ENCODE measurements at places on chromosomes 4 and X.

GRCh38 chrX:48794911-48795515 is 6.9 kb upstream of the HDAC6 start:
- peak; percentile 49 for DNase-seq

- no peak for DNase-seq
Observed at GRCh38 chrX:77779695-77780094, 6.3 kb downstream of the ATRX start.

DNA sequence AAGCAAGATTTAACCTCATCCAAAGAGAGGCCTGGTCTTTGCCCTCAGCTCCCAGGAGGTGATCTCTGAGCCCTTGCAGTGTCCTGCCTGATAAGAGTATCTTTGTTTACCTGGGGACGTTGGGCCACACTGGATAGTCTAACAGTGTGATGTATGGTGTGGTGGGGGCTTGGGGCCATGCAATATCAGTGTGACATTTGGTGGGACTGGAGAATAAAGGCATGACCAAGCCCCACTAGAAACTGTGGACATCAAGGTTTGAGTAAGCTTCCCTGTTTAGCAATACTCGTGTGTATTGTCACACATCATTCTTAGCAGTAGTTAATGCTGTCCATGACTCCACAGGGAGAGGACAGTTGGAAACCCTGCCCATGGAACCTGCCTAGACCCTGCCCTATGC is 34.4 kb downstream of the BBS12 start:
- no peak for DNase-seq

- no peak for DNase-seq
Observed at GRCh38 chr4:129246910-129247461, 151.0 kb downstream of the C4orf33 start.

DNA sequence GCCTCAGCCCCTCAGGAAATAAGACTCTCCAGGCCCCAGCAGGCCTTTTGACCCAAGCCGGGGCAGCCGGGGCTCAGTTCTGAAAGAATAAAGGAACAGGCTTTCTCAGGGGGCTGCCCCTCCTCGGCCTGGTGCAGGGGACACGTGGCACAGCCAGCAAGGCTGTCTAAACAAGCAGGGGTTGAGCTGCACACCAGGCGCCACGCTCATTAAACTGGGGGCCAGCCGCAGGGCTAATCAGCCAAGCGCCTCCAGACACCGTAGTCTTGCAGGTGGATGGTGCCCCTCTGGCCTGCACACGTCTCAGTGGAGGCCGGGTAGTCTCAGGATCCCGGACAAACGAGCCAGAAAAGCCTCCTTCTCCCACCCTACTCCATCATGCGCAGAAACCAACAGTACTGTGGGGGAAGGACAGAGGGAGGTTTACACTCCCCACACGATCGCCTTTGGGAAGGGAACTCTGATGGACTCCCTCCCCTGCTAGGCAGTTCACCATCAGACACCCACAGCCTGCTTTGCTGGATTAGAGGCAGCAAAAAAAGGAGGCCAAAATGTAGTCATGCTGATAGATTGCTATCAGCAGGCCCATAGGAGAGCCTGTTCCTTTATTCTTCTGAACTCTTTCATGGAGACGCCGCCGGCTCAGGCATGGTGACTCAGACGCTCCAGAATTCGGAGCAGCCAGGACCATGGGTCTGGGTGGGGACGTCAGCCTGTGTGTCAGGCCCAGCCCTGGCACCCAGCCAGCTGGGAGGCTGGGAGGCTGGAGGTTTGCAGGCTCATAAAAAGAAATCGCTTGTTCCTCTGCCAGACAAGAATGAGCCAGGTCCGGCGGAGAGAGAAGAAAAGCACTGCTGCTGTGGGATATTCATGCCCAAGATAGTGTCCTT is 342.4 kb downstream of the BCOR start:
- DNase-seq: peak; percentile 60

- no peak for DNase-seq
Observed at GRCh38 chr4:1026115-1026514, 14.7 kb downstream of the FGFRL1 start.

GRCh38 chr4:186449954-186450353 is 105.4 kb downstream of the MTNR1A start:
- no peak for DNase-seq

GRCh38 chrX:110003167-110004156 is 548 bp downstream of the TMEM164 start:
- no peak for DNase-seq

- peak; percentile 73 for DNase-seq
Observed at GRCh38 chrX:104351173-104351769, 96.5 kb upstream of the ESX1 start.

- DNase-seq: no peak
Observed at GRCh38 chr4:155434366-155434765, 57.6 kb upstream of the MAP9 start.

DNA sequence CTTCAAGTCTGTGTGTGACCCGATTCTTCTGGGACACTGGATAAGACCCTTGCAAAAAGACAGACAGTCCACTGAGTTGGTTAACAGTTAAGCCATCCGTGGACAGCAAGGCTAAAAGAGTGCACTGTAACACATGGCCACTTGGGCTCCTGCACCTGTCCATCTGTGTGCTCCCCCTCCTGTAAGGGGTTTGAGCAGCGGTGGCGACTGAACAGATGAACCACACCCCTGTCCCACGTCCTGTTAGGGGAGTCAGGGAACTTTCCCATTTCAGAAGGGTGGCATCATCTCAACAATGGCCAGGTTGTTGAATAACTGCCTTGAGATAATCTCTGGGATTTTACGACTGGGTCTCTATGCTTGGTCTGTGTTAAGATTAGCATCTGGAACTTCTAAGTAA is 178.6 kb downstream of the GRXCR1 start:
- no peak for DNase-seq

- no peak for DNase-seq
Observed at GRCh38 chr4:83772685-83773084, 236.8 kb downstream of the GPAT3 start.

- peak; percentile 48 for DNase-seq
Observed at GRCh38 chrX:66638591-66639500, at the start of gene EDA2R. Gene EDA2R, minus strand, starts transcription at chrX:66639078. Its CDS starts 23,058 bp downstream, at chrX:66616020.

DNA sequence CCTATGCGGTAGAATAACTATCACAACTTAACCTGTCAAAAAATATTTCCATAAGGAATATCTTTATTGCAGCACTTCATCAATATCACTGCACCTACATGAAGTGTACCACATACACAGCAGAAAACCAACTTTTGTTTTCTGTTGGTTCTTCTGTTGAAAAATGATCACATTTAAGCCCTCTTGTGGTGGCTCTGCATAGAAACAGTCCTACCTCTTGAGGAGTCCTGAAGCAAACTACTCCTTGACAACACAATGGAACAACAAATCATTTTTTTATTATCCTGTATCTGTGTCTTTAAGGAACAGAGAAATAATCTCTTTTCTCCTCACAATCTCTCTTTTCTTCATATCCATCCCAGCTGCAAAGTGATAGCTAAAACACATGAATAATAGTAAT is 39.8 kb upstream of the ATOH1 start:
- no peak for DNase-seq

All from HS-5 (cell line).